Esophagus mucosa (tissue), 1 donor: ENCODE measurements at places on chromosomes 3 and 15.

DNA sequence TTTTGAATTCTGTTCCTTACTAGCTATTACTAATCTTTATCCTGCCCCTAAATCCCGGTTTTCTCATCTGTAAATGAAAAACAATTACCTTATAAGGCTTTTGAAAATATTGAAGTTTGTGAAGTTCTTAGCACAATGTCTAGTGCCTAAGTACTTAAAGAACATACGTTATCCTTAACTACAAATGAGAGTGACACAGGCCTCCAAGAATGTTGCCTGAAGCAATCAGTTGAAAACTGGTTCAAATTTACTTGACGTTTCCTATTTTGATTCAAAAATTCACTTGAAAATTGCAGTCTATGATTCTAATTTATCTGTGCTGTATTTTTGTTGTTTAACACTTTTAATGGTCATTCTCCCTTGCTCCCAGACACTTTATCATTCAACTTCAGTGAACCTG, 3.2 kb downstream of the SENP7 start:
- no peak for ATAC-seq

DNA sequence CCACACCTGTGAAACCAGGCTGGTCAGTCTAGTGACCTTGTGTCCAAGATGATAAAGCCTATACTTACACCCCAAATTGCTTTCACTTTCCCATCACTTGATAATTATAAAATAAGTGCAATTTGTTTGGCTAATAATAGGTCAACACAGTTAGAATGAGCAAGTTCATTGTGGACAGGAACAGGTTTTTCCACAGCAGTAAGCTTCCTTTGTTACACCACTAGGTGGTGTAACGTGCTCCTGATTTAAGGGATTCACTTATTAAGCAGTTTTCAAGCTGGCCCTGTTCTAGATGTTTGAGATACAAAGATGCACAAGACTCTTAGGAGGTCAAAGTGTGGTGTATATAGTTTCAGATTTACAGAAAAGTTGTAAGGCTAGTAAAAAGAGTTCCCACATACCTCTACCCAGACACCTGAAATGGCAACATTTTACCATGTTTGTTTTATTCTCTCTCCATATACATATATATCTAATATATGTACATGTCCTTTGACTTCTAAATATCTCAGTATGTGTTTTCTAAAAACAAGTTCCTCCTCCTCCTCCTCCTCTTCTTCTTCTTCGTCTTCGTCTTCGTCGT, 6.8 kb upstream of the MFSD1 start:
- ATAC-seq = peak; percentile 90

GRCh38 chr15:77573802-77574201, 58.9 kb downstream of the LINGO1 start:
- no peak for ATAC-seq

DNA sequence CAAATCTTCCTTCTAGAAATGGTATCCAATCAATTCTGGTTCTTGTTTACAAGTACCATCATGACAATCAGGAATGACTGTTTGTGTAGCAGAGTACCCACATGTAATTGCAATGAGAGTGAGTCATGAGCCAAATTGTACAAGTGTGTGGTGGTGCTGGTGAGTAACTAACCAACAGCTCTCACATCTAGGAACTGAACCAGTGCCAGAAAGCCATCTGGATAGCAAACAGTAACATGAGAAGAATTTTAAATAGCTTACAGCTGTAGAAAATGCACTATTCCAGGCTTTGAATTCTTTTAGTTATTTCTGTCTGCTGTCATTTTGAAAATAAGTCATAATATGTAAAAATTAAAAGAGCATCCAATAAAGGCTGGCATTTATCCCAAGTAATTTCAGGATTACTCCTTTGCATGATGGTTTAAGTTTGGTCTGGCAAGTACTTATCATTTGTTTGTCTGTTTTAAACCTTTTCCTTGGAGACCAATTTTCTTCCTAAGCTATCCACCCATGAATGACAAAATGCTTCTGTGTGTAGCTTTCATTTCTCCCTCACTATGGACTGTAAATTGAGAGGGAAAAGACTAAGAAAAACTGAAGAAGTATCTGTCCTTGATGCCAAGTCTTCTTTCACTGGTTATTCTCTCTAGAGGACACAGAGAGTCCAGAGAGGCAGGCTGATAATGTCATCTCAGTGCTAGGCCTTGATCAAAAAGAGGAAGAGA, 60.0 kb downstream of the PIK3CB start:
- peak; percentile 96 for ATAC-seq

GRCh38 chr3:30964612-30965011, 70.2 kb upstream of the GADL1 start:
- peak; percentile 83 for ATAC-seq

- ATAC-seq = no peak
Measured at GRCh38 chr3:14153663-14154062, 24.7 kb downstream of the XPC start.

GRCh38 chr3:145678401-145678800, 482.6 kb downstream of the PLOD2 start:
- ATAC-seq = no peak

DNA sequence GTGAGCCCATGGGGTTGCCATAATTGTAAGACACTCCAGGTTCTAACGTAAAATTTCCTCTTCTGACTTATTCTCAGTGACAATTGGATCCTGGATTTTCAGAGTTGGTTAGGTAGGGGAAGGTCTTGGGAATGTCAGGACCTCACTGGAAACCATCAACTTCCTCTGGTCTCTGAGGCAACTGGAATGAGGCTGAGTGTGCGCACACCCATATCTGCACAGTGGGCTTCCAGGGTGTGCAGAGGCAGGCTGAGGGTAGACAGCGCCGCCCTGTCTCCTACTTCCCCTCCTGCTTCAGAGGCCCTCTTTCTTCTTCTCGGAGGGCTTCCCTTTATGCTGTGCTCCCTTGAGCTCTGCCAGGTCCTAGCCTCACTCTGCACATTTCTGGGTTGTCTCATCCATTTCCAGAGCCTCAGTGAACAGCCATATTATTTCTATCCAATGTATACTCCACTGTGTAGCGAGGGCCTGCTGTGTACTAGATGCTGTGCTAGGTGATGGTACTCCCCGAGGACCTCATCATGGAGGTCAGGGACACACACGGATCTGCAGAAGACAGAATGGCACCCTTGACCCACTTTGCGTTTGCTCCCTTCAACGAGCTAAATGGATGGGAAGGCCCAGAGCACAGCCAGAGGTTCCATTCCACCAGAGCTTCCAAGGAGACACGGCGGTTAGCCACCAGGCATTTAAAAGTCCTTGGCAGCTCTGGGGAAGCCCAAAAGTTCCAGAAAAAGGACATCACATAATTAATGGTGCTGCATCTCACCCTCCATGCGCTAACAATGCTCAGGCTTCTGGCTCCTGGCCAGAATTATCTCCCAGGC, 18.3 kb downstream of the ACAA1 start:
- no peak for ATAC-seq

DNA sequence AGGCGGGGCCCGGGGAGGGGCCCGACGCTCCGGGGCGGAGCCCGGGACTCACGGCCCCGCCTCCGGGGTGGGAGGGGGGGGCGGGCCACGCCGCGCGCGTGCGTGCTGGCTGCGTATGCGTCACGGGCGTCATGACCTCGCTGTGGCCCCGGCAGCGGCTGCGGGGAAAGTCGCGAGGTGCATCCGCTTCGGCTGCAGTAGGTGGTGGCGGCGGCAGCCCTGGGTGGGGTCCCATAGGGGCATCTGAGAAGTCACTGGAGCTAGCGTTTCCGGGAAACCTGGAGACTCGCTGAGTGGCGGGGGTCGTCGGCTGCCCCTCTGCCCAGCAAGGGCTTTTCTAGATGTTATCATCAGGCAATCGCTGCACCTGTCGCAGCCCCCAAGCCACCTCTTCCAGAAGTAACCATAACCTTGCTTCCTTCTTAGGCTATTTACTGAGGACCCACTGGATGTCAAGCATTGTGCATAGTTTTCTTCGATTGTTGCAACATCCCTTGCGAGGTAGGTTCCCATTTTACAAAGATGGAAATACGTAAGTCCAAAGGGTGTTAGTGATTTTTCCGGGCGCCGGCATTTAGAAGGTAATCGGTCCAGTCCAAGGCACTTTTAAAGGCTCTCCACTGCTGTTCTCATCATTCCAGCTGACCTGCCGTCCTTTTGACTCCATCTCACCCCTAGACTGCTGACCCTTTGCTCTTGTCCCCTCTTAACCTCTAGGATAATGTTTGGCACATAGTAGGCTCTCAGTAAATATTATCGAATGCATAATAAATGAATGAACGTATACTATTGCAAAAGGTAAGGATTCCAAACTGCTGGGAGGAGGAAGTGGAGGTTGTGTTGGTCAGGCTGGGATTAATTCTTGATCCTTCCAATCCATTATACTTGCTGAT, at the start of gene GDPGP1:
Gene GDPGP1, plus strand, starts transcription at position 114 of the 893 bp plus-strand sequence. CDS start 6,700 bp downstream, outside the sequence.
- ATAC-seq = no peak

DNA sequence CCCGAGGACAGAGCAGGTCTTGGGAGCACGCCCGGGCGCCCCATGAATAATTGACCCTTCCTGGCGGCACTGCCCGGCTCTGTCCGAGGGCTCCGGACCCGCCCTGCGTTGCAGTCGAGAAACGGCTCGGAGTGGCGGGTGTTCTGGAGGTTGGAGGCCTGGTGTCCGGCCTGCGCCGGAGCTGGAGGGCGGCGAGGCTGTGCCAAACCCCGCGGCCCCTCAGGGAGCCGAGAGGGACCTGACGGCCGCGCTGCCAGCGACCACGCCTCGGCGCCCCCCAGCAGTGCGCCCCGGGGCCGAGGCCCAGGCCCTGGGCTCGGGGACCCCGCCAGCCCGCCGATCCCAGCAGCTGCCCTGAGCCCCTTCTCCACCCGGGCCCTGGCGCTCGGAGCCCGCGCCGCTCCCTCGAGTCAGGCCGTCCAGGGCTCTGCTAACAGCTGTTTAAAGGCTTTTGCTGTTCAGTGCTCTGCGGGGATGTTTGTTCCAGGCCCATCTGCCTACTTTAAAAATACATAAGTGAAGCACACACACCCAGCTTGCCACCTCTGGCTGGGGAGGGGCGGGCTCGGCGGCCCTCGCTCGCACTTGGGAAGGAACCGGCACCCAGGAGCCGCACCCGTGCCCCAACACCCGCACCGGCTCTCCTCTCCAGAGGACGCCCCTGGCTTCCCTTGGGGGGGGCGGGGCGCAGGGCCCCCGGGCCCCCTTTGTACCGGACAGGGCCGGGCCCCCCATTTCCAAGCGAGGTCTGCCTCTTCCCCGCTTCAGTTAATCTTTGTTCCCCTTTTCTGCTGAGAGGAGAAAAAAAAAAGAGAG, 730 bp upstream of the ZNF710 start:
- peak; percentile 18 for ATAC-seq

DNA sequence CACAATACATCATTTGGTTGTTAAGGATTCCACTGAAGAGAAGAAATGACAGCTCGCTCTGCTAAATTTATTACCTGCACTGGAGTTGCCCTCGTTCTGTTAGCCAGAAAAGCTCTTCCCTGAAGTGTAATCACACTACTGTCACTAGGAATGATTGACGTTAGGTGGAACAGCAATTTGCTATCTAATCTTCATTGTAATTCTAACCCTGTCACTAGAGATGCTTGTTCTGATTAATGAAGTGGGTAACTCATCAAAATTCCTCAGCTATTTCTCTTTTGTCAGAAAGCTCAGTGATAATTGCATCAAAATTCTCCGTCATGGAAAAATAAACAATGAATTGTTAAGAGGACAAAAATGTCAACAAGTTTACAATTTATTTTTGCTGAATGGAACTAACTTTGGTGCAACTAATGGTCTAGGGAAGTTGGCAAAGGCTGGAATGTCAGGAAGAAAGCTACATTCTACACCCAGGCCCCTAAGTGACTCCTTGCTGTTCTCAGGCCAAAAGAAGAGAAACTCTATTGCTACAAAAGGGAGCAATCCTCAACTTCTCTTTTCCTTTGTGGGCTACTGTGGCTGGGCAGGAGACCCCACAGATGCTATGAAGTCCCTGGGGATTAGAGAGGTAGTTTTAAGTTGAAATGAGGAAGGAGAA, 34.1 kb downstream of the CCDC191 start:
- no peak for ATAC-seq

DNA sequence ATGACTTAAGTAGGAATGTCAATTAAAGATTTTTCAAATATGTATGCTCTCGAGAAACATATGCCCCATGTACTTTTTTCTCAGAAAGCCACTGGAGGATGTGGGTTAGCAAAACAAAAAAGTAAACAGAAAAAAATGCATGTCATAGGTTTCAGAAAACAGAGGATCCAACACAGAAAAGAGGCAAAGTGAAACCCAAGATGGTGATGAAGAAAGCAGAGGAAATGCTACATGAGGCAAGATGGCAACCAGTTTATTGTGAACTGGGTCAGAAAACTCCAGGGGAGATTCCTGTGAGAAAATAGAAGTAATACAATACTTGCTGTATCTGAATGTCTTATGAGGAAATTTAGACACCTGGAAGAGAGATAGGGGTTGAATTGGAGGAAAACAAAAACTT, 30.8 kb upstream of the EOMES start:
- ATAC-seq = no peak

GRCh38 chr3:179268400-179269051, 17.6 kb upstream of the KCNMB3 start:
- no peak for ATAC-seq

GRCh38 chr3:1007866-1008265, 85.0 kb upstream of the CNTN6 start:
- ATAC-seq = no peak

GRCh38 chr3:194327218-194328052, 23.7 kb downstream of the CPN2 start:
- ATAC-seq = no peak

DNA sequence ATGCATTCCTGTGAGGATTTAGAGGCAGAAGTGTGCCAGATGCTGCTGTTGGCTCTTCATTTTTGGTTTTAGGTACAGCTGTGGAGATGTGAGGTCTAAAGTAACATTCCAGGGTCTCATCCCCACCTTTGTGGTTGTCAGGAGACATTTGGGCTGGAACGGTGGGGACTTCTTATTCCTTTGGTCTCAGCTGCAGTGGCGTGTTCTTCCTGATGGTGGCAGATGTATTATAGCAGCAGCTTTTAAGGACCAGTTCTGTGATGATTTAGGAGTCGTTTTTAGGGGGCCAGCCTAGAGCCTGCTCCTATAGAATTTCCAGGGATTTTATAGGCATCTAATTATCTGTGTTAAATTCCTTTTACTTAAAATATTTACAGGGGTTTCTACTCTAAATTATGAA, 221.0 kb upstream of the EOMES start:
- ATAC-seq = no peak

GRCh38 chr3:155385896-155386625, 92.6 kb upstream of the STRIT1 start:
- no peak for ATAC-seq

DNA sequence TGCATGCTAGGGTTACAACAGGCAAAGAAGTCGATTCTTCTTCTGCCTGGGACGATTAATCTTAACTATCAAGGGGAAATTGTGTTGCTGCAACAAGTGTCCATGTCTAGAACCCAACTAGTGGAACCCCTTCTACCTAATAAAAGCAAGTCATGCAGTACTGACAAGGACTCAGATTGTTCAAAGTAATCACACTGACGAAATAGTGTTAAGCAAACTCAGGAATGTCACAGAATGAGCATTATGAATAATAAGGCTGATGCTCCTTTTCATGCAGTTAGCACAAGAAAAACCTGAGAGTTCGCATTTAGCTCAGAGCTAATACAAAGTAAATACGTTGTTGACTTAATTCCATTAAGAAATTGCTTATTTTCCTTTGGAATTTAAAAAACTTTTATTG, 47.5 kb upstream of the TRIM42 start:
- no peak for ATAC-seq

- peak; percentile 82 for ATAC-seq
Measured at GRCh38 chr3:124587053-124587408, 143.2 kb upstream of the UMPS start.
